ENCODE measurements at places on chromosomes 5 and 9. TPM values are rescaled to one million over a fixed set of nuclear protein-coding genes. Genes with fewer than 3 reads are reported as not detected.

- DNase-seq: no peak
- H3K36me3 ChIP-seq: no peaks in the 10 kb centered on the region
- peaks cover 13% of the 10 kb centered on the region for H3K4me1 ChIP-seq
- peaks cover 8% of the 10 kb centered on the region for H3K27me3 ChIP-seq
Measured at GRCh38 chr5:673831-674629, 19.1 kb downstream of the TPPP start.

Gene CENPK
- total RNA-seq: 15.1 TPM

- H3K4me1 ChIP-seq: no peaks in the 10 kb centered on the region
- peaks cover 13% of the 10 kb centered on the region for H3K27me3 ChIP-seq
- H3K27ac ChIP-seq: no peak overlapping the region
- no peak overlapping the region for H3K4me3 ChIP-seq
Measured at GRCh38 chr5:34545626-34546025, 110.5 kb upstream of the RAI14 start.

DNA sequence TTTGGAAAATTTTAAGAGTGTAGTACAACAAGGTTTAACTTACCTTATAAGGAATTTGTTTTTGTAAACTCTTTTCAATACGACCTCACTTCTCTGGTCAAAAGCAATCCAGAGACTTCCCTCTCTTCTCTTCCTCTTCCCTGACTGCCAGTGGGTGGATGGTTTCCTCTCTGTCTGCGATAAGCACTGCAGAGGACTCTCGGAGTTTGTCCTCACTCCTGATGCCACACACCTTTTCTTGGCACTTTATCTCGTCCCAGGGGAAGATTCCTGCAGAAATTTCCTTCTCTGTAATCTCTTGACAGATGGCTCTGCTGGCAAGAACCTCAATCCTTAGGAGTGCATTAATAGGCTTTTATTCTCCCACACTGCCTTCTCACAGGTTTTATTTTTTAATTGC is 641.6 kb downstream of the NR2F1-AS1 start:
- no peak overlapping the region for H3K4me3 ChIP-seq
- H3K27ac ChIP-seq: no peak overlapping the region
- no peaks in the 10 kb centered on the region for H3K36me3 ChIP-seq
- no peak for DNase-seq

Gene TPD52L3
- total RNA-seq: not detected

- no peak for DNase-seq
- peak overlapping the region; percentile 74 for H3K27ac ChIP-seq
- no peaks in the 10 kb centered on the region for H3K27me3 ChIP-seq
- no peak overlapping the region for H3K4me3 ChIP-seq
Measured at GRCh38 chr5:169804861-169805260, 167.8 kb downstream of the DOCK2 start.

- H3K36me3 ChIP-seq: no peaks in the 10 kb centered on the region
- no peak overlapping the region for H3K27ac ChIP-seq
- peaks cover 5% of the 10 kb centered on the region for H3K27me3 ChIP-seq
- H3K4me1 ChIP-seq: no peaks in the 10 kb centered on the region
- no peak overlapping the region for H3K4me3 ChIP-seq
Measured at GRCh38 chr5:81020478-81021167, 60.5 kb downstream of the RASGRF2 start.

Gene LCN10
- total RNA-seq: 15.9 TPM

Gene TEK
- not detected for total RNA-seq

GRCh38 chr9:123286324-123286723 is 17.9 kb upstream of the STRBP start:
- no peak overlapping the region for H3K4me3 ChIP-seq
- no peaks in the 10 kb centered on the region for H3K36me3 ChIP-seq
- H3K27me3 ChIP-seq: no peaks in the 10 kb centered on the region

Gene FBP2
- not detected for total RNA-seq

GRCh38 chr9:34079181-34079580 is 30.5 kb upstream of the UBAP2 start:
- H3K4me3 ChIP-seq: no peak overlapping the region
- H3K27ac ChIP-seq: no peak overlapping the region
- H3K4me1 ChIP-seq: peaks cover 2% of the 10 kb centered on the region
- DNase-seq: no peak
- peaks cover 2% of the 10 kb centered on the region for H3K27me3 ChIP-seq
- H3K36me3 ChIP-seq: no peaks in the 10 kb centered on the region

DNA sequence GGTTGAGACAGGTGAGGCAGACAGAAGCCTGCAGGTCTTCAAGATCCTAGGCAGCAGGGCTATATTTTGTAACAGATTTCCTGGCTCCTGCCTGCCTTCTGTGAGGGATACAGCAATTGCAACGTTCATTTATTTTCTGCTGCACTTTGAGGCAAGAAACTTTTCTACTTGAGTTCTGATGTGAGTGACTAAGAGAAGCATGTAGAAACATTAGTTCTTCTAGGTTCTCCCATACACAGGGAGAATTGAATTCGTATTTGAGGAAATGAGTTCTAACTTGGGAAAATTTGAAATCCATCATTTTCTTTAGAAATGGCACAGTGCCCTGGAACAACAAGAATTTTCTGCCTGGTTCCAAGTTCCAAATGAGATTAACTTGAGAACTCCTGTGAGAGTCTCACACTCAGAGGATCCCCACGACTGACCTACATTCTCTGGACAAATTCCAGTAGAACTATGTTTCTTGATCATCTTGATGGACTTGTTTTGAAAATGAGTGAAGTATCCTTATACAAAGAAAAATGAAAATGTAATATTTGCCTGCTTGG is 15.0 kb downstream of the MAMDC2 start:
- H3K36me3 ChIP-seq: no peaks in the 10 kb centered on the region
- H3K4me1 ChIP-seq: peaks cover 13% of the 10 kb centered on the region
- no peak overlapping the region for H3K4me3 ChIP-seq
- DNase-seq: no peak
- no peak overlapping the region for H3K27ac ChIP-seq

Gene CCNO
- not detected for total RNA-seq

DNA sequence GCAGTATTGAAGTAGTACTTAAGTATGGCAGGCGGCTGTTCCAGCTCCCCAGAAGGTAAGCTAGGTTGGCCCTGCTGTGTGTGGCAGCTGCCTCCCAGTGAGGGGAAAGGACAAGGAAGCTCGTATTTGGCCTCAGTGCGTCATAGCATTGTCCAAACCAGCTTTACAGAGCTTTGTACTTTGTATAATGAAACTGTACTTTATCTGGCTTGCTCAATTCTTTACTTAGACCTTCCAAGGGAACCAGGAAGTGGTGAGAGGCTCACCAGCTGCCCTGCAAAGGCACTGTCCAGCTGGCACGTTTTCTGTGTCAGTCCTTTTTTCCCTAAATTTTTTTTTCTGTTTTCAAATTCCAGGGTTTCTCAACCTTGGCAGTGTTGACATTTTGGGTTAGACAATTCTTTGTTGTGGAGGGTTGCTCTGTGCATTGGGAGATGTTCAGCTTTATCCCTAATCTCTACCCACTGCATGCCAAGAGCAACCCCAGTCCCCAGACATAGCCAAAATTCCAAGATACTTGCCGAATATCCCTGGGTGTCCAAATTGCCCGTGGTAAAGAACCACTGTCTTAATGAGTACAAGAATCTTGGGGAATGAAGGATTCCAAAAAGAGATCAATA is 474.5 kb downstream of the LRRC70 start:
- no peak overlapping the region for H3K4me3 ChIP-seq
- H3K4me1 ChIP-seq: no peaks in the 10 kb centered on the region
- no peaks in the 10 kb centered on the region for H3K27me3 ChIP-seq

DNA sequence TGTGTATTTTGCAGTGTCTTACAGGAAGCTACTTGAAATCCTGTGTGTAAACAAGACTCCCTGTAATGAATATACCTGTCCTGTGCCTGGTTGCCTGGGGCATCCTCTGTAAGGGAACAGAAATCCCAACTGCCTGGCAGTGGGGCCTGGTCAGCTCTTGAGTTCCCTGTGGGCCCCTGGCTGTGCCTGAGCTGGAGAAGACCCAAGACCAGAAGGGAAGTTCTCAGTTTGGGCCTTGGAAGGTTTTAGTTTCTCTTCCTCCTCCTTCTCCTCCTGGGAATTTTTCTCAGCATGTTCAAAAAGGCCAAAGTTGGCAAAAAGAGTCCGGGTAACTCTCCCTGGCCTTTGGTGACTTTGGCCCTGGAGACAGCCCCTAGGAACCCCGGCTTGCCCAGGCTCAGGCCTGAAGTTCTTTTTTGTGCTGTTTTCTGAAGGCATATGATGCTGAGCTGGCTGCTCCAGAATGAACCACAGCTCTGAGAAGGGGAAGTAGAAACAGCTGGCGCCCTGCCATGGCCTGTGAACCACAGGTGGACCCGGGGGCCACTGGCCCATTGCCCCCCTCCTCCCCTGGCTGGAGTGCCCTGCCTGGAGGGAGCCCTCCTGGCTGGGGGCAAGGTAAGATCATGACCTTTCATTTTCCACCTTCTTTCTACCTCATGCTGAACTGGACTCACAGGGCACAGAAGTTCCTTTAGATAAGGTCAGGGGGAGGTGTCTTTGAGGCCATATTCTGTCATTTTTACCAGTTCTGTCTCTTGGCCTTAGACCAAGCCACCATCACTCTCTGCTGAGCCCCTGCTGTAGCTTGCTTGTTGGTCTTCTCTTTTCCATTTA is 5.8 kb downstream of the TMEM268 start:
- H3K4me3 ChIP-seq: peak overlapping the region; percentile 74
- no peaks in the 10 kb centered on the region for H3K27me3 ChIP-seq
- peaks cover 83% of the 10 kb centered on the region for H3K4me1 ChIP-seq
- DNase-seq: peak; percentile 73
- H3K36me3 ChIP-seq: peaks cover 33% of the 10 kb centered on the region

DNA sequence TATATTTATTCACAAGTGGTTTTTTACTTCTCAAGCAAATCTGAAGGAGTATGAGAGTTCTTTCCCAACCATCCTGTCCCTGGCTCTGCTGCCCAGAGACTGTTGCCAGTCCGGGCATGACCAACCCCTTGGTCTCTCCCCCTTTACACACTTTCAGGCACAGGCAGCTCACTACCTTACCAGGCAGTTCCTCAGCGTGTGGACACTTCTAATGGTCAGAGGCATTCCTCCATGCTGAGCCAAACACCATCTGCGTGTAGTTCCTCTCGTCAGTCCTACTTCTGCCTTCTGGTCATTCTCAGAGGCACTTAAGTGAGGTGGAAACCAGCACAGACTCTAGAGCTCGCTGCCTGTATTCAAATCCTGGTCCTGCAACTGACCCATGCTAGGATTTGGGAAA is 56.1 kb downstream of the TSTD2 start:
- no peak overlapping the region for H3K4me3 ChIP-seq
- no peak for DNase-seq
- no peak overlapping the region for H3K27ac ChIP-seq
- peaks cover 18% of the 10 kb centered on the region for H3K4me1 ChIP-seq
- no peaks in the 10 kb centered on the region for H3K36me3 ChIP-seq

- no peak overlapping the region for H3K4me3 ChIP-seq
- DNase-seq: no peak
- no peak overlapping the region for H3K27ac ChIP-seq
- no peaks in the 10 kb centered on the region for H3K4me1 ChIP-seq
Measured at GRCh38 chr5:31048282-31049270, 144.9 kb upstream of the CDH6 start.

DNA sequence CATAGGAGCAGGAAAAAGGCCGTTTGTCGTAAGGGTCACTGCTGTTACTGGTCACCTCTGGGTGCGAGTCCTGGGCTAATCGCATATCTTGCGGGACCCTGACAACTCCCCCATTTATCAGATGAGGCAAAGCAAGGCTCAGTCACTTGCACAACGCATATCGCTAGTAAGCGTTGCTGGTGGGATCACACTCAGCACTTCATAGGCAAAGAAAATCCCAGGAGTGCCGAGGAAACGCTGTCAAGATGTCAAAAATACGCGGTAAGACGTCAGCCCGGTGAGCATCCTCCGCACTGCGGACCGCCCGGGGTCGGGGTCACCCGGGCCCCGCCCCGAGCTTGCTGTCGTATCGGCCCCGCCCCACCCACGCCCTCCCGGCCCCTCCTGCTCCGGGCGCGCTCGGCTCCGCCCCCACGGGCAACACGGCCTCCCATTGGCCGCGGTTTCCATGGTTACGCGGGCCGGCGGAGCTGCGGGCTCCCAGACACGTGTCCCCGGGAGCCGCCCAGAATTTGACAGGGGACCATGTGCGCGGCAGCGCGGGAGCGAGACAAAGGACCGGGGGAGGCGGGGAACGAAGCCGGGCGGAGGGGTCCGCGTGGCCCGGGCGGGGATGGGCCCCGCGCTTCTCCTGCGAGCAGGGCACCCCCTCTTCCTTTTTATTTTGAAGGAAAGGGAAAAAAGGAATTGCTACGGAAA is 80.2 kb upstream of the IER5L start:
- H3K36me3 ChIP-seq: no peaks in the 10 kb centered on the region
- H3K4me3 ChIP-seq: peak overlapping the region; percentile 28
- H3K4me1 ChIP-seq: peaks cover 20% of the 10 kb centered on the region
- H3K27ac ChIP-seq: no peak overlapping the region
- H3K27me3 ChIP-seq: peaks cover 68% of the 10 kb centered on the region

DNA sequence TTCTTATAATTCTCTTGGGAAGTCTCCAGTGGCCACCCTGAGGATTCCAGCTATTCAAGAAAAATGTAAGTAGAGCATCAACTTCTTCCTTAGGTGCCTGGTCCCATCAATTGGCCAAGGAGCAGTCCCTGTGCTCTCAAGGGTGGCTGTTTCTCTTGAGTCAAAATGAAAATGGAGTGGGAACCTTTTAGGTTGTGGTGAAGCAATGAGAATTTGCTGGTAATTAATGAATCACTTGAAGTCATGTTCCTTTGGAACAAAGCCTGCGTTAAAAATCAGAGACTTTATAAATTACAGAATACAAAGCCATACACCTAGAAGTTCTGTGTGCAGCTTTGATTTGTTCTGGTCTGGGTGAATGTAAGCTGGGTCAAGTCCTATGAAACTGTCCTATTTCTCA is 48.9 kb downstream of the IL31RA start:
- H3K27ac ChIP-seq: no peak overlapping the region
- peaks cover 17% of the 10 kb centered on the region for H3K4me1 ChIP-seq
- H3K4me3 ChIP-seq: no peak overlapping the region

GRCh38 chr5:154421868-154422267 is 23.9 kb upstream of the SAP30L start:
- no peak overlapping the region for H3K27ac ChIP-seq
- H3K27me3 ChIP-seq: no peaks in the 10 kb centered on the region
- no peak for DNase-seq

DNA sequence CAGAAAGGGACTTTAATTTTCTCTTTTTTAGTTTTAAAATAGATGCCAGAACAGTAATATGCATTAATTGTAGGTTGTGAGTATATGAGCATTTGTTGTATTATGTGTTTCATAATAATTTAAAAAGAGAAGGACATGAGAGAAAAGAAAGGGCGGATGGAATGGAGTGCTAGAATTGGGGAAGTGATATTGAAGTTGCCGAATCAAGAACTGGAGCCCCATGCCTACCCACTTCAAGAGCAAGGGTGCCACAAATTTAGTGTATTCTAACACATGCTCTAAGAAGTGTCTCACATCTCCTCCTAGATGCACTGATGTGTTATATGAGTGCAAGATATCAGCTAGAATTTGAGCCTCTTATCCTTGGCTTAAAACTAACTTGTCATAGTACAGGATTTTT is 43.6 kb upstream of the FYB1 start:
- no peak overlapping the region for H3K27ac ChIP-seq
- no peaks in the 10 kb centered on the region for H3K36me3 ChIP-seq
- H3K4me1 ChIP-seq: peaks cover 2% of the 10 kb centered on the region
- no peak for DNase-seq
- H3K27me3 ChIP-seq: peaks cover 3% of the 10 kb centered on the region
- no peak overlapping the region for H3K4me3 ChIP-seq

GRCh38 chr9:11713077-11713476 is 980.1 kb upstream of the TYRP1 start:
- H3K27ac ChIP-seq: no peak overlapping the region
- H3K4me3 ChIP-seq: no peak overlapping the region
- no peaks in the 10 kb centered on the region for H3K27me3 ChIP-seq

Measured in activated B cell treated with CpG ODN at 0.5 μM for 24 hours (primary cell).